ENCODE measurements at places on chromosomes 3 and 15. TPM values are rescaled to one million over a fixed set of nuclear protein-coding genes. Genes with fewer than 3 reads are reported as not detected.

The MON1A gene
- 3.7 TPM for total RNA-seq

The KLHL40 gene
- total RNA-seq, result not detected

The ERICH6 gene
- total RNA-seq, result 3.7 TPM

The SLC22A13 gene
- 0.85 TPM for total RNA-seq

The SCN5A gene
- total RNA-seq, result not detected

The SLC6A20 gene
- total RNA-seq, result 1.3 TPM

The RARRES1 gene
- not detected for total RNA-seq

The HRG gene
- not detected for total RNA-seq

GRCh38 chr3:38276081-38276916, 5.8 kb upstream of the SLC22A14 start:
- H3K4me1 ChIP-seq, result no peaks in the 10 kb centered on the region
- H3K27ac ChIP-seq, result no peak overlapping the region
- DNase-seq, result no peak
- no peaks in the 10 kb centered on the region for H3K27me3 ChIP-seq

GRCh38 chr15:70242951-70243685, 145.4 kb upstream of the TLE3 start:
- H3K36me3 ChIP-seq, result no peaks in the 10 kb centered on the region
- no peak overlapping the region for H3K4me3 ChIP-seq
- H3K4me1 ChIP-seq, result peaks cover 37% of the 10 kb centered on the region
- no peaks in the 10 kb centered on the region for H3K27me3 ChIP-seq
- DNase-seq, result peak; percentile 33
- no peak overlapping the region for H3K27ac ChIP-seq

DNA sequence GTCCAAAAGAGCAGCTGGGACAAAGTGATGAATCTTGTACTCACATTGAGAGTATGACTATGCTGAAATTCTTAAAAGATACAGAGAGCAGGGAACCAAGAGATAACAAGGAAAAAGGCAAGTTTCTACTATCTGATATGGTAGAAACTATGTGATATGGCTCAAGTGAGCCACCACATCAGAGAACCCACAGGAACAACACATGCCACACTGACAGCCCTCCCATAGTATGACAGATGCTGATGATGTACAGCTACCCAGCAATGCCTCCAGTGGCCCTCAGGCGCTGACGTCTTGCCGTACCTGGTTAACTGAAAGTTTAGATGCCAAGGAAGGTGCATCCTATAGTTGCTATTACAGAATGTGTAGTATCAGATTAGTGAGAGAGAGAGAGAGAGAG, 42.4 kb downstream of the CHAC1 start:
- no peaks in the 10 kb centered on the region for H3K4me1 ChIP-seq
- no peaks in the 10 kb centered on the region for H3K27me3 ChIP-seq
- DNase-seq, result no peak

GRCh38 chr3:169999433-169999832, 32.8 kb downstream of the SEC62 start:
- no peak overlapping the region for H3K27ac ChIP-seq
- no peak for DNase-seq
- H3K4me3 ChIP-seq, result no peak overlapping the region
- H3K36me3 ChIP-seq, result peaks cover 14% of the 10 kb centered on the region

GRCh38 chr3:155110022-155110421, 29.9 kb downstream of the MME start:
- no peaks in the 10 kb centered on the region for H3K36me3 ChIP-seq
- no peak overlapping the region for H3K27ac ChIP-seq
- no peaks in the 10 kb centered on the region for H3K27me3 ChIP-seq

GRCh38 chr15:63669074-63669473, 71.9 kb downstream of the FBXL22 start:
- peaks cover 4% of the 10 kb centered on the region for H3K4me1 ChIP-seq
- peaks cover 60% of the 10 kb centered on the region for H3K36me3 ChIP-seq
- H3K4me3 ChIP-seq, result no peak overlapping the region
- H3K27ac ChIP-seq, result peak overlapping the region; percentile 82

DNA sequence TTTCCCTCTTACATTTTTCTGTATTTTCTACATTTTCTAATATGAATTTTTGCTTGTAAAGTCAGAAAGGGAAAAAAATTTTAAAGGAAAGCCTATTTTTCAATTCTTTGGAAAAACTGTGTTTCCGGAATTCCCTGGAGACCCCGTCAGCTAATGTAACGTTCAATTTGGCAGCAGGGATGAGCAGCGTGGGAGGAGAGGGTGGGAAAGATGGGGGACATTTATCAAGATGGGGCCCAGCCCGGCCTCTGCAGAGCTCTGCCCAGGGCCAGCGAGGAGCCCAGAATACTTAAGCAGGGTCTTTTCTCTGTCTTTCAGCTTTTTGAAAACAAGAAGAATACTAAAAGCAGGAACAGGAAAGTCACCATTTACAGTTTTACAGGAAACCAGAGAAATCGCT, 129.0 kb downstream of the LRRK1 start:
- no peaks in the 10 kb centered on the region for H3K4me1 ChIP-seq
- H3K4me3 ChIP-seq, result no peak overlapping the region
- no peaks in the 10 kb centered on the region for H3K36me3 ChIP-seq
- H3K27ac ChIP-seq, result no peak overlapping the region
- H3K27me3 ChIP-seq, result no peaks in the 10 kb centered on the region
- no peak for DNase-seq

GRCh38 chr3:55343486-55344357, 143.4 kb downstream of the WNT5A start:
- H3K27me3 ChIP-seq, result no peaks in the 10 kb centered on the region
- H3K36me3 ChIP-seq, result no peaks in the 10 kb centered on the region
- no peak overlapping the region for H3K4me3 ChIP-seq
- H3K4me1 ChIP-seq, result no peaks in the 10 kb centered on the region

DNA sequence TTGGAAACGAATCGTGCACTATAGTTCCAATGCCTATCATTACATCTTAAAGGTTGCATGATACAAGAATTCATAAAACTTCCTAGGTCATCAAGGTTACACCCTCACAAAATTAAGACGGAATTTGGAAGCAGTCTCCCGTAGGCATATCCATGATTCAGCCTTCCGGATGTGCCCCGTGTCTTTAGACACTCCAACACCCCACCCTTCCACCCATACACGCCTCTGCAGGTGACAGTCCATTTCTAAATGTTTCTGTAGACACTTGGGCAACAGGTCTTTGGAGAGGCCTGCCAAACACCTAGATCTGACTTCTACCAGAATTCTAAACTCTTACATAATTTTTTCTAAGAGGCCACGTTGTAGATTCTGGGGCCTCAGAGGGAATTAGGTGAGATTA, 49.8 kb downstream of the LDHAL6B start:
- no peak for DNase-seq
- H3K36me3 ChIP-seq, result no peaks in the 10 kb centered on the region
- H3K27me3 ChIP-seq, result no peaks in the 10 kb centered on the region
- H3K4me1 ChIP-seq, result no peaks in the 10 kb centered on the region

DNA sequence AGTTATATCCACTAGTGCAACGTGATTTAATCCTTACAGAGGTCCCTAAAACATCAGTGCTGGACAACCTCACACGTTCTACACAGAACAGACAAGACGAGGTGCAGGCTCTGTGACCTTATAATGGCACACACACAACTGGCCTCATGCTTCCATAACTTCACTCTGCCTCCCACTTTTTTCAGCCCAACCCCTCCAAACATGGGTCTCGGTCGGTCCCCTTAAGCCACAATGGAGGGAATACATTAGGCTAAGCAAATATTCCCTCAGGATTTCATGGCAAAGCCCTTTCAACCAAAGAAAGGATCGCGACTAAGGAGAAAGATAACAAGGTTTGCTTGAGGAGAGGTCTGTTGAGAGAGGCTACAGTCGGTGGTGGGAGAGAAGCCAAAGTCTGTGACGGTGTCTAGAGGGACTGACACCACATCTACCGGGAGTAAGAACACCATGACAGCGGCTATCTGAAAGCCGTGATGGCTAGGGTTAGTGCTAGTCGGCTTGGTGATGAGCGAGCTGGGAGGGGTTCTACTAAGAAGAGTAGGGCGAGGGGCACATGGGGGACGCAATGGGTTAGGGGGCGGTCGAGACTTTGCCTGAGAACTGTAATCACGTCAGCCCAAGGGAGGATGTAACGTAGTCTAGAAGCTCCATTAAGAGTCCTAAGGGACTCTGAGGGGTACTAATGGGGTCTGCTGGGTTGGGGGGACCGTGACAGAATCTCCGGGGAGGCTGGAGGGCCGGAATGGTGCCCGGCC, 1.0 kb downstream of the MYO9A start:
- no peaks in the 10 kb centered on the region for H3K27me3 ChIP-seq
- peak overlapping the region; percentile 72 for H3K27ac ChIP-seq
- peak overlapping the region; percentile 80 for H3K4me3 ChIP-seq
- peak; percentile 53 for DNase-seq

DNA sequence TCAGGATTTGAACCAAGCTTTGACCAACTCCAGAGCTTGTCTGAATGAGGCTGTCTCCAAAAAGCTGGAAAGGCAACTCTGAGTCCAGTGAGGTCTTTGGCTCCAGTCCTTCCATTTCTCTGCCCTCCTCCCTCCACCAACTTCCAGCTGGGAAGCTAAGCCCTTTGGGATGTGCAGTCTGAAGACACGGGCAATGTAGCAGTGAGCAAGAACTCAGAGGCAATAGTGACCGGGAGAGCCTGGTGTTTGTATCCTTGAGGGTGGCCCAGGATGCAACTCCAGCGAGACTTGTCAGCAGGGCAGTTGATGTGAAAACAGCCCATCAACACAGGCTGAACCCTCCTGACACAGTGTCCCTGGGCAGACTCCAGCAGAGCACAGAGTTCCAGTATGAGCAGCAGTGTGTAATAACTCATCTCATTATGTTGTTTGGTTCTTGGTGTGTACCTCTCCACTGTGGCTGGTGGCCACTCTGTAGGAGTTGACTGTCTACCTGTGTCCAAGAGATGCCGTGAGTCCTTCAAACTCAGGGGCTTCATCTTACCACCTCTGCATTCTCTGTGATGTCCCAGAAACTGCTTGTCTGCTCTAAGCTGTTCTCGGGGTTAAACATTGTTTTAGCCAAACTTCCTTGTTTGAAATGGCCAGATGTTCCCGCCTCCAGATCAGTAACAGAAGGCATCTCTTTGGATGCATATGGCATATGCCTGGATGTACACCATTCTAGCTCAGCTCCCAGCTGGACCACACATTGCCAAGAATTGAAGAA, 6.6 kb downstream of the CDCP1 start:
- no peaks in the 10 kb centered on the region for H3K4me1 ChIP-seq
- H3K27me3 ChIP-seq, result no peaks in the 10 kb centered on the region
- no peak overlapping the region for H3K27ac ChIP-seq
- H3K36me3 ChIP-seq, result no peaks in the 10 kb centered on the region

DNA sequence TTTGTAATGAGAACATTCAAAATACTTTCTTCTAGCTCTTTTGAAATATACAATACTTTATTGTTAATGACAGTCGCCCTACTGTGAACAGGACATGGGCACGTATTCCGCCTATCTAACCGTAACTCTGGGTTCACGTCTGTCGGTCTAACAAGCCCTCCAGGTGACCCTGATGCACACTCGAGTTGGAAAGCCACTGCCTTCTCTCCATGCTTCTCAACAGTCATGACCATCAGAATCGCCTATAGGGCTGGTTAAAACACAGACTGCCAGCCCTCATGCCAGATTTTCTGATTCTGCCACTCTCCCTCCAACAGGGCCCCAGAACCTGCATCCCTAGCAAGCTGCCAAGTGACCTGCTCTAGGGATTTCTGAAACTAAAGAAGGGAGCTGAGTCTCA, 140.2 kb downstream of the FOXP1 start:
- no peaks in the 10 kb centered on the region for H3K36me3 ChIP-seq
- H3K27me3 ChIP-seq, result no peaks in the 10 kb centered on the region
- H3K27ac ChIP-seq, result peak overlapping the region; percentile 93

- no peak overlapping the region for H3K27ac ChIP-seq
- peaks cover 10% of the 10 kb centered on the region for H3K4me1 ChIP-seq
Observed at GRCh38 chr3:172543419-172543818, 20.2 kb upstream of the TNFSF10 start.

- no peak for DNase-seq
- no peak overlapping the region for H3K4me3 ChIP-seq
- H3K36me3 ChIP-seq, result no peaks in the 10 kb centered on the region
- peak overlapping the region; percentile 19 for H3K27ac ChIP-seq
Observed at GRCh38 chr15:60800299-60801072, 321.5 kb upstream of the ICE2 start.

GRCh38 chr15:48930735-48931134, 33.0 kb downstream of the SHC4 start:
- no peaks in the 10 kb centered on the region for H3K4me1 ChIP-seq
- DNase-seq, result no peak
- no peak overlapping the region for H3K27ac ChIP-seq

DNA sequence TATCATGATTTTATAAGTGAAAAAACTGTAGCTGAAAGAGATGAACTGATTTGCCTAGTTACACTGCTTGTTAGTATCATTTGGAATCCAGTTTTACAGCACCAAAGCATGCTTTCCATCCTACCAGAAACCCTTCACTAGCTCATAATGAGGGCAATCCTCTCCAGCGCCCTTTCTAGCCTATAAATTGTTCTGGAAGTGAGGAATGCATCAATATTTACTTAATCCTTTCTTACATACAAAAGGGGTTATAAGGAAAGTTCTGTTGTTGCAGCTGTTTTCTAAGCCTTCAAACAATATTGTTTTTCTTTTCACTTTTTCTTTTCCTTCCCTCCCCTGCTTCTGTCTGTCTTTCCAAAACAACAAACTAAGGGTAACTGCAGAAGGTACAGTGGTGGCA, 11.0 kb upstream of the PCCB start:
- H3K27me3 ChIP-seq, result peaks cover 4% of the 10 kb centered on the region
- H3K4me3 ChIP-seq, result no peak overlapping the region
- H3K27ac ChIP-seq, result no peak overlapping the region
- H3K4me1 ChIP-seq, result no peaks in the 10 kb centered on the region
- no peaks in the 10 kb centered on the region for H3K36me3 ChIP-seq

DNA sequence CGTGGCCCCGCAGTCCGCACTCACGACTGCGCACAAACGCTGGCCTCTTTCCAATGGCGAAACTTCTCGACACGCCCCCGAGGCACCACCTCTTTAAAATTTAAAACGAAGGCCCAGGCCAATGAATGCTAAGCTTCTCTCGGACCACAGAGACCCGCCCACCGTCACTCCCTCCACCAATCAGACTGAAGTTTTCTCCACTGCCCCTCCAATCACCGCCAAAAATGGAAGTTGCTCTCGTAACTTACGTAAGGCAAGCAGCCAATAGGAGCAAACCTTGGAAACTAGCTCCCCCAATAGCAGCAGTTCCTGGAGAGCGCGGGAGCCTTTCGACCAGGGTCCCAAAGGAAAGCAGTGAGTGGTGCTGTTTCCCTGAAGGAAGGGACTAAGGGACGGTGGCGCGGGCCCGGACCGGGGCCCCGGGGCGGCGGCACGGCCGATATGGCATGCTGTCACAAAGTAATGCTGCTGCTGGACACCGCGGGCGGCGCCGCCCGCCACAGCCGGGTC, at the start of gene TICRR:
TSS of gene TICRR (plus strand) at position 324 of the 510 bp plus-strand sequence. CDS start at position 442, 118 bp downstream.
- peaks cover 11% of the 10 kb centered on the region for H3K4me1 ChIP-seq
- H3K27me3 ChIP-seq, result no peaks in the 10 kb centered on the region
- no peak within 1 kb of the TSS for H3K27ac ChIP-seq
- peak; percentile 98 for DNase-seq
- H3K4me3 ChIP-seq, result peak within 1 kb of the TSS; percentile 61

- H3K4me3 ChIP-seq, result no peak overlapping the region
- no peak overlapping the region for H3K27ac ChIP-seq
- H3K4me1 ChIP-seq, result no peaks in the 10 kb centered on the region
- H3K27me3 ChIP-seq, result peaks cover 4% of the 10 kb centered on the region
Observed at GRCh38 chr3:127412578-127413317, 124.9 kb upstream of the PRR20G start.

- H3K4me1 ChIP-seq, result peaks cover 7% of the 10 kb centered on the region
- peaks cover 3% of the 10 kb centered on the region for H3K27me3 ChIP-seq
- H3K4me3 ChIP-seq, result no peak overlapping the region
- DNase-seq, result no peak
- H3K36me3 ChIP-seq, result no peaks in the 10 kb centered on the region
Observed at GRCh38 chr15:88243895-88244787, 12.4 kb downstream of the NTRK3 start.
